ENCODE measurements at places on chromosomes 5 and 9.

DNA sequence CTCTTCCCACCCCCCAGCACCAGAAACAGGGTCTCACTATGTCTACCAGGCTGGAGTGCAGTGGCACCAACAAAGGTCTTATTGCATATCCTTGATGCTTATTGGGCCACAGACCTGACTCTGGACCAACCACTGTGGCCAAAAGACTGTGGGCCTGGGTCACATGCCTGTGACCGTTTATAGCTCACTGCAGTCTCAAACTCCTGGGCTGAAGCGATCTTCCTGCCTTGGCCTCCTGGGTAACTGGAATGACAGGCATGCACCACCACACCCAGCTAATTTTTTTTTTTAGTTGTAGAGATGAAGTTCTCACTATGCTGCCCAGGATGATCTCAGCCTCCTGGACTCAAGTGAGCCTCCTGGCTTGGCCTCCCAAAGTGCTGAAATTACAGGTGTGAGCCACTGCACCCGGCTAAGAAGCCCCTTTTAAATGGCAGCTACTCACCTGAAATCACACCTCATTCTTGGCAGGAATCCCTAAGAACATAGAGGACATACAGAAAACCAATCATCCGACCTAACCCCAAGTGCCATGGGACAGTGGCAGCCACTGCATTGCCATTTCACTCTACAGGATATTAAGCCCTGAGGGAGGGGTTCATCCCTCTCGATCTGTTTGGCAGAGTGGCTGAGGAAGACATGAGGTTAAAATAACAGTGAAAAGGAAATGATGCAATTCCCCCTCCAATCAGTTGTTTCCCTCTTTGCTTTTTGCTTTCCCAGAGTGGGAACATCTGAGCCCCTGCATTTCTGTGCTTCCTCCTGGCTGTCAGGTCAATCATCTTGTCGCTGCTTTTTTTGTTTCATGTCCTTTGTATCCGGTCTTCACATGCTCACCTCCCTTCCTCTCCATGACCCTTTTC lies 74.6 kb downstream of the LRRC70 start:
- DNase-seq = no peak

GRCh38 chr5:67029481-67029880 lies 167.1 kb downstream of the CD180 start:
- DNase-seq = no peak

DNA sequence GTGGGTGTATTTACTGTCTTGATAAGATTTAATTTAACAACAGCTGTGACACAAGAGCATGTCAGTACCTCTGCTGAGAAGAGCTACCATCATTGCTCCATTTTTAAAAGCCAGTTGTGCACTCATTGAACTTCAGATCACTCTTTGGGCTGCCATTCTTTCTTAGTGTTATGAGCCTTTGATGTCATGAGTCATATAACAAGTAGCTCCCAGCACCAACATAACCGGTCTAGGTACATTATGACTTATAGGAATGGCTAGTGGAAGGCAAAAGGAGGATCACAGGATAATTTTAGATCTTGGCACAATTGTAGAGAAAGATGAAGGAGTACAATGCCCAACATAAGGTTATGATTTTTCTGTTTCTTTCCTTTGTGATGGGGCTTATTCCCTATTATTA lies 170.8 kb upstream of the FBN2 start:
- no peak for DNase-seq

GRCh38 chr9:127112735-127113161 lies 9.7 kb downstream of the ANGPTL2 start:
- DNase-seq = no peak

DNA sequence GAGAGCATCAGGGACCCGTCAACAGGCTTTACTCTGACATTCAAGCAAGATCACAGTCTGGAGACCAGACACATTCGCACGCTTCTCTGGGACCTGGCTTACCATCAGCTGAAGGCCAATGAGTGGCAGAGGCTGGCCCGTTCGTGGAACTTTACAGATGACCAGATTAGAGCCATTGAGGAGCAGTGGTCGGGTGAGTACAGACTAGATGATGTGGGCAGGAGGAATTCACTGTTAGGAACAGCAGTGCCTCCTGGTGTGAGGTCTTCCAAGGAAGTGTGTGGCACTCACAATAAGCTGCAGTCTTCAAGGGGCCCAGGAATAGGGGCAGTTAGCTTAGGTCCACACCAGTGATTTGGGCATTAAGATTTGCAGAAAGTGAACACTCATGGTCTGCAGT lies 50.4 kb downstream of the POC5 start:
- DNase-seq = no peak

- no peak for DNase-seq
These were observed 78.7 kb downstream of the RFX3 start for GRCh38 chr9:3447143-3447542.

GRCh38 chr5:157348049-157348400 lies 82.1 kb downstream of the CYFIP2 start:
- no peak for DNase-seq

GRCh38 chr9:83582029-83582428 lies 40.9 kb upstream of the IDNK start:
- no peak for DNase-seq

DNA sequence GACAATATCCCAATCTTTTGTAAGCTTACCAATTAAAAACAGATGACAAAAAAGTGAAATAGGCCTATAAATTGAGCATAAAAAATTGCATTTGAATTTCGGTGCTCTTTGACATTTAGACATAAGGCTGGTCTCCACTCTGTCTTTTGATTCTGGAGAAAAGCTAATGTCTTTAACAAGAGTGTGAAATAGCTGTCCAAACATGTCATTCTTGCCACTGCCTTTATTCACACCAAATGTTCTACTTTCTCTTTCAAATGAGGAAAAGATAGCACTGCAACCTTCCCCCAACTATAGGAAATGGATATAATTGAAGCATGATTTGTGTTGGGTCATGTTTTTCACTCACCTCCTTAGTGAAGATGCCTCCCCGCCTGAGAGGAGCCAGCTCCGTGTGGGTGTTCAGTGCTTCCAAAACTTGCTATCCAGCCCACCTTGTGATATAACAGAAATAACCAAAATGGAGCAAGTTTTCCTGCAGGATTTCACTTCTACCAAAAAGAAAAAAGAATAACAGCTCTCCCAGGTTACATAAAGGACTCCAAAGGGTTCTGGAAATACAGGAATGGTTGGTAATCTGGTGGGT lies 55.2 kb upstream of the STK32A start:
- DNase-seq = no peak

- DNase-seq = no peak
These were observed 845 bp upstream of the SLC30A5 start for GRCh38 chr5:69092969-69093368.

GRCh38 chr5:68007451-68007850 lies 208.1 kb upstream of the PIK3R1 start:
- DNase-seq = no peak

- no peak for DNase-seq
These were observed 501.7 kb downstream of the ARHGEF28 start for GRCh38 chr5:74127381-74128320.

DNA sequence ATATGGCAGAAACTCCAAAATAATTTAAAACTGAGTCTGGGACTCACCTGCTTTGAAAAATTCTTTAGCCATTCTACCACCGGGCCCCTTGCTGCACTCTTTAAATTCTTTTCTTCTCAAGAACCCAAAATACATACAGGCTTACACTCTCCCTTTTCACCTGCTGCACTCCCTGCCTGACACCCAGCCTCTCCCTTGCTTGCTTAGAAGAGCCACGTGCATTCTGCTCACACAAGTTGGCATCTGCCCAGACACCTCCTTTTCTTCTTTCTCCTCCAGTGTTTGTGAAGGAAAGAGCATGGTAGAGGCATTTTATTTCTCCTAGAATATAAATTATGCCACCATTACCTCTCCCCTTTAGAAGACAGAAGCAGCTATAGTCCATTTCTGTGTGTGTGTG lies 39.0 kb upstream of the AOPEP start:
- no peak for DNase-seq

DNA sequence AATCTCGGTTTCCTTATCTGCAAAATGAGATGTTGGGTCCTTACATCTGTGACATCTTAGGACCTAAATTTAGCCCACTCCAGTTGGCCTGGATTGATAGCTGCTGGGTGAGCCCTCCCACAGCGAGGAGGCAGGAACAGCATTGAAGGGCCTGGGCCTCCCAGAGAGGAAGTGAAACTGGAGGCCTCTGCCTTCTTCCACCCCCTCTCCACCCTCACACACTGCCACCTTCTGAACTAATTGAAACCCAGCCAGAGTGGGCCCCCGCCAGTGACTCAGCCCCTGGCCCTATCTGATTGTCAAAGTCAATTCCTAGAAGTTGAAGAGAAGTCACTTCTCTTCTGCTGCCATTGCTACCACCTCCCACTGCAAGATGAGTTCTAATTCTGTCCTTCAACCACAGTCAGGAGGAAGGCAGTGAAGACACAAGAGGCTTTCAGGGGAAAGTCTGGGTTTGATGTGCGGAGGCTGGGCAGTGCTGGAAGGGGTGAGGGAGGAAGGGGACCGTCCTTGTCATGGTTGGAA lies 55.2 kb upstream of the NEK6 start:
- DNase-seq = peak; percentile 47

DNA sequence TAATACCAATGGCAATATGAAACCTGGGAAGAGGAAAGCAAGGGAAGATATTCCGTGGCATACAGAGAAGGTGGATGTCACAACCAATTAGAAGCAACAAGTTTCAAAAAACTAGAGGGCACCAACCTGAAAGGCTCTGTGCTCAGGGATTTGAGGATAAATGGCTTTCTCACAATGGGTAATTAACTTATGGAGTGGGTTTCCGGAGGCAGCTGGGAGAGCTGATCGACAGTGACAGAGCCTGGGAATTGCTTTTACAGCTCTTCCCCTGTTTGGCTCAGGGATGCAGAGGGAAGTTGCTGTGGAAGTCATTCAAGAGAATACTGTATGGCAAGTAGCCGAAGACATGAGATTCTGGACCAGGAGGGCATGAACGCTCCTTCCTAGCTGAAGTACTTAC lies 237.0 kb downstream of the KIF4B start:
- no peak for DNase-seq

GRCh38 chr5:5939759-5940370 lies 438.5 kb downstream of the MED10 start:
- no peak for DNase-seq

DNA sequence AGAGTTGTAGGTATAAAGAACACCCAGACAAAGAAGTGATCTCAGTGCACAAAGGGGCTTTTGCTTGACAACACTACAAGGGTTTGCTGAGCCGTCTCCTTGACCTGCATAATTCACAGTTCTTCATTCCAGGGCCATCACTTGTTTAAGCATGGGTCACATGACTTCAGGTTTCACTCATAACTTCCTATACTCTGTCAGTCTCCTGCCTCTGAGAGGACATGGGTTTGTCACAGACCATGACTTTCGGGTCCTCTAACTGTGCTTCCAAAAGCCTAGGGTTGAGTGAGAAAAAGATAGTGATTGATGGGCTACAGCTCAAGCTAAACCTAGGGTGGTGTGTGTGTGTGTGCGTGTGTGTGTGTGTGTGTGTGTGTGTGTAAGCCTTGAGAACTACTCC lies 166.4 kb downstream of the CDH6 start:
- DNase-seq = no peak

GRCh38 chr5:149666212-149666852 lies 63.8 kb upstream of the PPARGC1B start:
- no peak for DNase-seq

DNA sequence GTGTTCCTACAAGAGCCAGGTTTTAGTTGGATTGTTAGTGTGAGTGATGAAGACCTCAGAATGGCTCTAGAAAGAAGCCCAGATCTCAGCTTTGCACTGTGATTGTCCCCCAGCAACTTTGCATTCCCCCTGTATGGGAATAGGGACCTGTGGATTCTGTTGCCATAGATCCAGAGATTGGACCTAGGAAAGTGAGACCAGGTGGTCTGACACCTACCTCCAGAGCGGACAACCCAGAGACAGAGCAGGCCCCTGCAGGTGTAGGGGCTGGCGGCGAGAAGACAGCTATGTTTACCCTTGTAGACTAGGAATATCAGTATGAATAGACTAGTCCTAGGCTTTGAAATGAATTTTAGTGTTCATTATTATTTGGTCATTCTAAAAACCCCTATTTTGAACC lies 53.6 kb downstream of the IRF1 start:
- DNase-seq = no peak

DNA sequence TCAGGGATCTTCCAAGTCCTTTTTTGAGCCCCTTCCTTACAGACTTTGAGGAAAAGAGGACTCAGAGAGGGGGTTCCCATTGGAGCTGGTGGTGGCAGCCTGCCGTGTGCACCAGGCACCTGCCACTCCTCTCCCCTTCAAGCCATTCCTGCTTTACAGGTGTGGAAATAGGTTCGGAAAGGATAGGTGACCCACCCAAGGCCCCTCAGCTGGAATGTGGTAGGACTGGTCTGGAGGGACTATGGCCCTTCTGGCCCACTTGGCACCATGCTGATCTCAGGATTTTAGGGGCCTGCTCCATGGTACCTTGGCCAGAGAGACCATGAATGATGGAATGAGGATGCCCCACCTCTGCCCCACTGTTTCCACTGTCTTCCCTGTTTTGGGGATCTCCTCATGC lies 1.4 kb downstream of the GALNT12 start:
- DNase-seq = no peak

DNA sequence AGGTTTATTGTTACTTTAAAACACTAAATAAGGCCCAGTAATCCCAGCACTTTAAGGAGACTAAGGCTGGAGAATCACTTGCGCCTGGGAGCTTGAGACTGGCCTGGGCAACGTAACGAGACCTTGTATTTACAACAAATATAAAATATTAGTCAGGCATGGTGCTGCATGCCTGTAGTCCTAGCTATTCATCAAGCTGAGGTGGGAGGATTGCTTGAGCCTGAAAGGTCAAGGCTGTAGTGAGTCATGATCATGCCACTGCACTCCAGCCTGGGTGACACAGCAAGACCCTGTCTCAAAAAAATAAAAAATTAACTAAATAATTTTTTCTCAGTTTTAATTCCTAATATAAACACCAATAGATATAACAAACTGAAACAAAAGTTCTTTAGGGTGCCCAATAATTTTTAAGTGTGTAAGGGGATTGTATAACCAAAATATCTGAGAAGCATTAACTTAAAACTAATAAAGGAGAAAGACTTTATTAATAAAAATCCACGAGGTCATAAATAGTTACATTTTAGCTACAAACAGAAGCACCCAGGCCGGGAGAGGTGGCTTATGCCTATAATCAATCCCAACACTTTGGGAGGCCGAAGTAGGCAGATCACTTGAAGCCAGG lies 32.7 kb downstream of the FAM13B start:
- no peak for DNase-seq

DNA sequence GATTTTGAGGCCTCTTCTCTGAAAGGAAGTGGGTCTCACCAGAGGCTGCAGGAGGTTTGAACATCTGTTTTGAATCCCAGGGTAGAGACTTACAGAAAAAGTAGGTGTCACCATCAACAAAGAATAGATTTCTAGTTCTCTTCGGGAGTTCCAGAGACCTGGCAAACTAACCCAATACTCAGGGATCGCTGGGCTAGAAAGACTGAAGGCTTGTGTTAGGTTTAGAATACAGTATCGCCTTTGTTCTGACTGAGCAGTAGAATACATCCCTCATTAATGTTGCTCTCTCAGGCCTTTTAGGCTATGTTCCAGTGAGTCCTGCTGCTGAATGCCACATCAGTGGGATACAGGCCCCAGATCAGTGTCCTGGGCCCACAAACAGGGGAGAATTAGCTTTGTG lies 27.2 kb downstream of the RUSC2 start:
- DNase-seq = no peak
